ENCODE measurements at places on chromosomes 1 and 21. TPM values are rescaled to one million over a fixed set of nuclear protein-coding genes. Genes with fewer than 3 reads are reported as not detected.
A peak's percentile ranks its signal among the peaks of the same experiment; 100 is the strongest.

DNA sequence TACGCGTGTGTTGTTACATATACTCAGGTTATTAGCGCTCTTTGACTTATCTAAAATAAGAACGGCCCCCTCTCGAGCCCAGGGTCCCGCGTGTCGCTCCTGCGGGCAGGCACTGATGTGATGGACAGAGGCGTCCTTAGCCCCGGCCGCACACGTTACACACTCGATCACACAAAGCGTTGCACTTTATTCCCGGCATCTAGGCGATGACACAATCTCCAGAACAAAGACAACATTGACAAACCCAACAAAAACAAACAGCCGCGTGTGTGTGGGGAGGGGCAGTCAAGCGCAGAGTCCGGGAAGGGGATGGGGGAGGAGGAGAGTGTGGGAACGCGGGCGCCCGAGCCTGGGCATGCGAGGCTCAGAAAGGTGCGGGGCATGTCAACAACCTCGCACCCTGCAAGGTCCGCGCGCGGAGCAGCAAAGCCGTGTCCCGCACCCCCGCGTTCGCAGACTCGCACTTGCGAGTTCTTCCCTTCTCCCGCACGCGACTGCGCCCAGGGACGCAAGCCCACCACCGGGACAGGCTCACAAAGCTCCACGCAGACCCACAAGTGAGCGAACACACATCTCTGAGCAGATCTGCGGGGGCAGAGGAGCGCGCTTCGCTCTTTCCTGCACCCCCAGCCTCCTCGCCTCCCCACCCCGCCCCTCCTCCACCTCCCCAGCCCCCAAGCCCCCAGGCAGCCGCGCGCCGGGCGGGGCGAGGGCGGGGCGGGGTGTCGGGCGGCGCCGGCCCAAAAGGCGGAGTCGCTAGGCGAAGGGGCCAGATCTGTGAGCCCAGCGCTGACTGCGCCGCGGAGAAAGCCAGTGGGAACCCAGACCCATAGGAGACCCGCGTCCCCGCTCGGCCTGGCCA, at the start of gene EFNA1:
Gene EFNA1 (plus strand): TSS at position 772 of the 862 bp plus-strand sequence. CDS start 102 bp downstream, outside the sequence.
- DNase-seq: no peak

GRCh38 chr1:38041936-38042834, 4.4 kb downstream of the POU3F1 start:
- DNase-seq: no peak

GRCh38 chr1:29524285-29525065, 288.2 kb downstream of the PTPRU start:
- no peak for DNase-seq

GRCh38 chr1:77597310-77597709, 85.1 kb downstream of the ZZZ3 start:
- DNase-seq: no peak

- peak; percentile 77 for DNase-seq
These were observed 16.0 kb downstream of the SH3BGR start for GRCh38 chr21:39467746-39468145.

DNA sequence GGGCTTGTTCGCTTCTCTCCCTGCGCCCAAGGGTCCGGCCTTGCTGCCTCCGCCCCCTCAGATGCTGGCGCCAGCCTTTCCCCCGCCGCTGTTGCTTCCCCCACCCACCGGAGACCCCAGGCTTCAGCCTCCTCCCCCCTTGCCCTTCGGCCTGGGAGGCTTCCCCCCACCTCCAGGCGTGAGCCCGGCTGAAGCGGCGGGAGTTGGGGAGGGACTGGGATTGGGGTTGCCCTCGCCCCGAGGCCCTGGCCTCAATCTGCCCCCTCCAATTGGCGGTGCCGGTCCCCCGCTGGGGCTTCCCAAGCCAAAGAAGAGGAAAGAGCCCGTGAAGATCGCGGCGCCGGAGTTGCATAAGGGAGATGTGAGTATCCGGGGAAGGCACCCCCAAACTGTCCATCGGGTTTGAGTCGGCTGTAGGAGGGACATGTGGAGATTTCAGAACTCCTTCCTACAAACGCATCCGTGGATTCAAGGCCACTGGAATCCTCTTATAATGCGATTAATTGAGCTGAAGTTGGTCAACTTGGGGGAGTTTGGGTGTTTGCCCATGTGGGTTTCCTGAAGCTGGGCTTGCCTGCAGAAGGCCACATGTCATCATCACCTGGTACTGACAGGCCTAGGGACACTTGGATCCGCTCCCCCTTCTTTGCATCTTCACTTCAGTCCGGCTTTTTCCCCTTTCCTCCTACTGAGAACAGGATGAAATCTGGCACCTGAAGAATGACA, 707 bp downstream of the PRCC start:
- peak; percentile 33 for DNase-seq

DNA sequence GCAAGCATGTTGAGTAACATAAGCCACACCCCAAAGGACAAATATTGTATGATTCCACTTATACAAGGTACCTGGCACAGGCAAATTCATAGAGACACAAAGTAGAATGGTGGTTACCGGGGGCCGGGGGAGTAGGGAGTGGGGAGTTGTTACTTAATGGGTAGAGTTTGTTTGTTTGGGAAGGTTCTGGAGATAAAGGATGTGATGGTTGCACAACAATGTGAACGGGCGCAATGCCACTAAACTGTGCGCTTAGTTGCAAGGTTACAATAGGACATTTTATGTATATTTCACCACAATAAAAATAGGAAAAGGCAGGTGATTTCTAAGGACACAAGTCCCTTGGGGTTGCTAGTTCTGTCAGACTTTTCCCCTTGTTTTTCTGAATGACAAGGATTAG, 516.6 kb downstream of the KIF26B start:
- no peak for DNase-seq

DNA sequence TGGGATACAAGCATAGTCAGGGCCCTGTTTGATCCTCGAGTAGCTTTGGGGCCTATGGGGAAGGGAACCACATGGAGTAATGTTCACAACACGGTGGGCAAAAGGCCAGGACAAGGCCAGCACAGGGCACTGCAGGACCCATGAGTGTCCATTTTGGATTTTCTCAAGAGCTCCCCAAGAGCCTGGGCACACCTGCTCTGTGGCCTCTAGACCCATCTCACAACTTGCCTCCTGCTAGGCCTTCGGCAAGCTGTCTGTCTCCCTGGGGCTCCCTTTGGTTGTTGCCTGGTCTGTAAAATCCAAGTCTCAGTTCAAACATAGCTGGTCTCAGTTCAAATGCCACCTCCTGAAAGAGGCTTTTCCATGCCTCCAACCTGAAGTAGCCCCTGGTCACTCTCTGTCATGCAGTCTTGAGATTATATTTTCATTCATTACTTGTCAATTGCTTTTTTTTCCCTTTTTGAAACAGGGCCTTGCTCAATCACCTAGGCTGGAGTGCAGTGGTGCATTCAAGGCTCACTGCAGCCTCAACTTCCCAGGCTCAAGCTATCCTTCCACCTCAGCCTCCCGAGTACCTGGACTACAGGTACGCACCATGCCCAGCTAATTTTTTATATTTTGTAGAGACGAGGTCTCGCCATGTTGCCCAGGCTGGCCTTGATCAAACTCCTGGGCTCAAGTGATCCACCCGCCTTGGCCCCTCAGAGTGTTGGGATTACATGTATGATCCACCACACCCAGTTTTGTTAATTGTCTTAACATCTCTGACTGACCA, 107.4 kb downstream of the MATN1 start:
- DNase-seq: no peak

GRCh38 chr1:89064632-89065031, 376 bp downstream of the GBP1 start:
- no peak for DNase-seq

DNA sequence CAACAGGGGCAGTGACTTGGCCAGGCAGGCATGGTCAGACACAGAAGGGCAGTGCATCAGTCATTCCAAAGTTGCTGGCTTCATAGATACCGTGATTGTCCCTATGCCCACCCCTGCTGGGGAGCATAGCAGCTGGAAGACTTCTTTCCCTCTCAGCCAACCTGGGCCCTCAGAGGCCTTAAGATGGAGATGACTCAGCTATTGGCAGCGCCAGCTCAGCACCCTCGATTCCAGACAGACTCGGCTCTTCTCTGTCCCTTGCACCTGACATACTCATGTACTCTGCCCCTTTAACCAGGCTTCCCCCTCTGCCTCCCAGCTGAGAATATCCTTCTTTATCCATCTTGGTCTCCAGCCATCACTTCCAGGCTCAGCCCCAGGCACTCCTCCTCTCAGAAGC, 16.8 kb downstream of the SLAMF8 start:
- no peak for DNase-seq

MSH4 gene
- 0.55 TPM for total RNA-seq

TDRD5 gene
- total RNA-seq: not detected

REN gene
- not detected for total RNA-seq

SPRR5 gene
- not detected for total RNA-seq

RHD gene
- not detected for total RNA-seq

TPTE gene
- total RNA-seq: not detected

LAPTM5 gene
- total RNA-seq: 2.3 TPM

H6PD gene
- total RNA-seq: 46.0 TPM

CFHR1 gene
- total RNA-seq: 0.52 TPM

S1PR1 gene
- total RNA-seq: 47.7 TPM

OR2T2 gene
- total RNA-seq: not detected

Data from gastrocnemius medialis (tissue), 4 donors.